ENCODE measurements at places on chromosomes 5 and 9. TPM values are rescaled to one million over a fixed set of nuclear protein-coding genes. Genes with fewer than 3 reads are reported as not detected.

DNA sequence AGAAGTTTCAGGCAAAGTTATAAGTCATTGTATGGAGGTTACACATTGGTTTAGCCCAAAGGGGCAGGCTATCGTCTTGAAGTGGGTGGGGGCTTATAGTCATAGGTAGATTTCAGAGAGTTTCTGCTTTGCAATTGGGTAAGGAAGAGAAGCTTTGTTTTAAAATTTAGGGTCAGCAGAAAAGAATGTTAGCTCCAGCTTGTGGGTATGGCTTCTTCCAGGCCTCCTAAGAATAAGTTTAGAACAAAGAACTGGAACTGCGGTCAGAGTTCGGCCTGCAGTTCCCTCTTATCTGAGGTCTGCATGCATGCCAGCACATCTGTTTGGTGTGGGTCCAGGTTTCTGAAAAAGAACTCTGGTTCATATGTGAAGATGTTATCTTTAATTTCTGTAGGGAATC is 96.1 kb downstream of the CYFIP2 start:
- DNase-seq: no peak

DNA sequence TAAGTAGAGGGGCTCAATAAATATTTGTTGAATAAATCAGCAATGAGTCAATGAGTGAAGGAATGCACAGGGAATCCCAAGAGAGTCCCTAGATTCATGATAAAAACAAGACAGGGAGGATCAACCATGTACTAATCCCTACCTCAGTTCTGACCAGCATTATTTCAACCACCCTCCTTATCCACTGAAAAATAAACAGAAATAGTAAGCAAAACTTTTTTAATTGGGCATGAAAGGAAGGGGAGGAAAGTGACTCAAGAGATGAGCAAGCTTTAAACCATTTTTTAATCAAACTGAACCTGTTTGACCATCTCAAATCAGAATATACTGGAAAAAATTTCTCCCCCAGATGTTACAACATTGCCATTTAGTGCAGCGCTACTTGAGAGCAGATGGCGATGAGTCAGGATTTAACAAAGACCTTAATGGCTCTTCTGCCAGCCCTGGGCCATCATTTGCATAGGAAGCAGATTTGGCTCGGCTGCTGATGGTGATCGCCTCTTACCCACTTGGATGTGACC is 194.8 kb upstream of the SLC30A5 start:
- no peak for DNase-seq

Gene SPINK1
- not detected for total RNA-seq

Gene ENTPD2
- not detected for total RNA-seq

Gene CENPK
- 13.5 TPM for total RNA-seq
